ENCODE measurements at places on chromosomes 1 and 21.

GRCh38 chr1:164695956-164696665, 137.1 kb downstream of the PBX1 start:
- DNase-seq, result no peak

DNA sequence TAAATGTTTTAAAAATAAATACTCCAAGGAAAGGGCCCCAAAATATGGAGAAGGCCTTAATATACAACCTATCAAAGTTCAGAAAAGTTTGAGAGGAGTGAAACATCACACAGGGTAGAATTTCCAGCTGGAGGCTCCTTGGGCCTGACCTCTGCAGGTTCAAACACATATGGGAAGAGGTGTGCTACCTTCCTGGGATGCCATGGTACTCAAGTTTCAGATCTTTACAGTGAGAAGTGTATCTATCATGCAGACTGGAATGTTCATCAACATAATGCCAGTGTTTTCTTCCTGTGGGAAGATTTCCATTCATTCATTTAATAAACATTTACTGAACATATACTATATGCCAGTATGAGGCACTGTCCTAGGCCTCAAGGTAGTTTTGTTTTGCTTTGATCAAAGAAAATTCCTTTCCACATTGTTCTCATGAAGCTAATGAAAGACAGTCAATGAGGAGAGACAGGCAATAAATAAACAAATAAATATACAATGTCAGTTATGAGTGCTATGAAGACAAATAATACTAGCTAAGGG, 14.6 kb upstream of the ADAR start:
- DNase-seq, result no peak

GRCh38 chr21:31752352-31752751, 20.4 kb upstream of the SCAF4 start:
- DNase-seq, result no peak

- DNase-seq, result no peak
Measured at GRCh38 chr1:186236921-186237320, 138.1 kb downstream of the TPR start.

- no peak for DNase-seq
Measured at GRCh38 chr1:6357243-6357936, 36.2 kb downstream of the ACOT7 start.

DNA sequence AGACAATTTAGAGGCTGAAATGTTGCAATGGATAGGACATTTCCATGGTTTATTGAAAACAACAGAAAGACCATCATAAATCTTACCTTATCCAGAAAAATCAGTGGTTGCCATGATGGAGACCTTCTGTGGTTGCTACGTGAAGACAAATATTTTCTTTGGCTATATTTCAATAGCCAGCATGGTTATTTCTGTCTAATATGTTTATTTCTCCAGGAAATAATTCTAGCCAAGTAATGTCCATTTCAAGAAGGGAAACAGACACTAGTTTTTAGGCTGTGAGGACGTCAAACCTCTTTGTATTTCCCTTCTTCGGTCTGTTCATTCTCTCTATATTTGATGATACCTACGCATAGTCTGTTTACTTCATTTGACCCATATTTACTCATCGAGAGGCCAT, 49.2 kb upstream of the NFASC start:
- DNase-seq, result no peak

GRCh38 chr1:206114692-206115640, 2.2 kb downstream of the AVPR1B start:
- DNase-seq, result no peak

GRCh38 chr1:183642166-183642565, 6.6 kb upstream of the ARPC5 start:
- DNase-seq, result no peak

GRCh38 chr1:6212193-6212959, 6.5 kb downstream of the RNF207 start:
- DNase-seq, result no peak

- DNase-seq, result no peak
Measured at GRCh38 chr1:37265156-37265555, 209.2 kb upstream of the ZC3H12A start.

GRCh38 chr21:42683371-42684108, 30.1 kb downstream of the PDE9A start:
- no peak for DNase-seq

DNA sequence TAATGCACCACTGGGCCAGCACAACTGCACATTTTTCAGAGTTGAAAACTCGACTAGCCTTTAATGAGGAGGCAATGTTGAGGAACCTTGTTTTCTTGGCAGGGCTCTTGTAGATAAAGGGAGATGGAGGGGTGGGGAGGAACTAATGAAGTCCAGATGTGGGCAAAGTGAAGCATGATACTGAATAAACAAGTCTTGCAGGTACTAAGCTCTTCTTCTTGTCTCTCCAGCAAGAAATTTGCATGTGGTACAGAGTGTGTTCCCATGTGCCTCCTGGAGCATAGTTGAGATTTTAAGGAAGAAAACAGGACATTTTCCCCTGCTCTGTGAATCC, 47.0 kb downstream of the PLPP3 start:
- DNase-seq, result no peak

DNA sequence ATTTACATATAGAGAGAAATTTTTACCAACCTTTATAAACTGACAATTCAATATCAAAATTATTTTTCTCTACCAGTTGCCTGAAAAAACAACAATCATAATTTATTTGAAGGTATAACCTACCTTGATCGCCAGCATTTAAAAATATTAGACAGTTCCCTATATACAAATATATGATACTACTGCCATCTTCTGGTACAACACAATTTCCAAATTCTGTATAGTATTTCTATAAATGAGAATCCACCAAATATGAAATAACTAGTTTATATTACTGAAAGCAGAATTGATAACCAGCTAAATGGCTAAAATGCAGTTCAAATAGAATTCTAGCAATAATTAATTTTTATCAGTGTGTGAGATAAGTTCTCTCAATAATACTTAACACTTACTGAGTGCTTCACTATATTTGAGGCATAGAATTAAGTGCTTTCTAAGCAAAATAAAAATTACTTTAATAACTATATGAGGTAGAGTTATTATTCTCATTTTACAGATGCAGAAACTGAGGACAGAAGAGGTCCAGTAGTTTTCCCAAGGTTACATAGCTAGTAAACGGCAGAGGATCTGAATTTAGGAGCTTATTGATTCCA, 75.6 kb downstream of the PIGK start:
- DNase-seq, result peak; percentile 19

DNA sequence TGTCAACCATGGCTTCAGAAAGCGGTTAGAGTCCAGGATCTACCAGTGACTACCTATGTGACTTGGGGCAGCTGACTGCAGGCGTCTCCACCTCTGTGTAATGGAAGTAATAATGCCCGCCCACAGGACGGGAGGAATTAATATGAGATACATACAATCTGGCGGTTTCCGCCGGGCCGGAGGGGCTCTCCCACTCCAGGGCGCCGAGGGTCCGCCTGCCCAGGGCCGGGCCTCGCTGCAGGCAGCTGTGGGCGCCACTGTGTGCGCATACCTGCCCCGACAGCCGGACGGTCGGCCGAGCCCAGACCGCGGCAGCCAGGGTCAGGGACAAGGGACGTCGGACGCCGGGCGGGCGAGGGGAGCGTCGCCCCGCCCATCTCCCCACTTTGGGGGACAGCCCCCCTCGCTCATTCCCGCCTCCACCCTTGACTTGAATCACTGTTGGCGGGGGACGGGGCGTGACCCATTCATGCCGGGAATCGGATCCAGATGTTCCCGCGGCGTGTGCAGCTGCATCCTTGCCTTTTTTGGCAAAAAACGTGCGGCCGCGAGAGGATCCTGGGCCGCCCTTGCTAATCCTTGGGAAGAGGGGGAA, 6.0 kb upstream of the SF3A3 start:
- DNase-seq, result no peak

DNA sequence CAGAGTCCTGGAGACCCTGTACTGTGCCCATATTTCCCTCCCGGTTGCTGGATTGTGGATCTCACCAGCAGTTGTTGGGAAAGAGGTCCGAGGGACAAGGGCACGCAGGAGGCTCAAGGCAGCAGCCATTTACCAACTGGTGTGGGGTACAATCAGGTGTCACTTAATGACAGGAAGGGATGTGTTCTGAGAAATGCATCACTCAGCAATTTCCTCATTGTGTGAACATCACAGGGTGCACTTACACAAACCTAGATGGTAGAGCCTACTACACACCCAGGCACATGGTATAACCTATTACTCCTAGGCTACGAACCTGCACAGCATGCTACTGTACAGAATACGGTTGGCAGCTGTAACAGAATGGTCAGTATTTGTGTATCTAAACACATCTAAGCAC, 20.7 kb downstream of the SLC44A3 start:
- DNase-seq, result no peak

DNA sequence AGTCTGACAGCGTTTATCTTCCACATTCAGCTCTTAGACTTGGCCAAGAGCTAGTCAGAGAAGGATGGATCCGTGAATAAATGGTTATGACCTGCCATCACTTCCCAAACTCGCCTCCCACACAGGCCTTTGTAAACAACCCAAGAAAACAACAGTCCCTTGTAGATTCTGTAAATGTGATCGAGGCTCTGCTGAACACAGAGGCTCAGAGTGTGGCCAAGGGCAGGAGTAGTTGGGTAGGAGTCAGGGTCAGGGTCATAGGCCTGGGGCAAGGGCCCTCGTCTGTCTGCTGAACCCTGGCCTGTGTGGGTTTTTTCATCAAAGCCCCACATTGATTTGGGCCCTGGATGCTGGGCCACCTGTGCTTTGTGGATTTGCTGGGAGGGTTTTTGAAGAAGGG, 32.7 kb downstream of the NCMAP start:
- DNase-seq, result no peak

- DNase-seq, result no peak
Measured at GRCh38 chr1:239858529-239858928, 233.2 kb upstream of the FMN2 start.

- no peak for DNase-seq
Measured at GRCh38 chr21:41318218-41318617, 1.6 kb downstream of the FAM3B start.

GRCh38 chr1:116911779-116912469, 2.2 kb downstream of the PTGFRN start:
- DNase-seq, result no peak

- no peak for DNase-seq
Measured at GRCh38 chr1:182069028-182069466, 7.5 kb upstream of the ZNF648 start.

GRCh38 chr1:235907187-235907896, 40.6 kb upstream of the LYST start:
- DNase-seq, result no peak

DNA sequence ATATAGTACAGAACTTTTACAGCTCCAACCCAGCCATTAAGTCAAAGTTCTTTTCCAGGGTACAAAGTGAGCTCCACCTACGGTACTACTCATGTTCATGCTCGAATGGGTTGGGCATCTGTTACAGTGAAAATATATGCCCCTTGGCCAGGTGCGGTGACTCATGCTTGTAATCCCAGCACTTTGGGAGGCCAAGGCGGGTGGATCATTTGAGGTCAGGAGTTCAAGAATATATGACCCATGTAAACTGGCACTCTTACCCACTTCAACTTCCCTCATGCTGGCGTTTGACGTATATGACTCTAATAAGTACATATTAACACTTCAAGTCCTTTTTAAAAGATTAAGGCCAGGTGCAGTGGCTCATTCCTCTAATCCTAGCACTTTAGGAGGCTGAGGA, 71.3 kb upstream of the PKN2 start:
- no peak for DNase-seq

- DNase-seq, result no peak
Measured at GRCh38 chr1:2318314-2319278, 72.8 kb downstream of the MORN1 start.

DNA sequence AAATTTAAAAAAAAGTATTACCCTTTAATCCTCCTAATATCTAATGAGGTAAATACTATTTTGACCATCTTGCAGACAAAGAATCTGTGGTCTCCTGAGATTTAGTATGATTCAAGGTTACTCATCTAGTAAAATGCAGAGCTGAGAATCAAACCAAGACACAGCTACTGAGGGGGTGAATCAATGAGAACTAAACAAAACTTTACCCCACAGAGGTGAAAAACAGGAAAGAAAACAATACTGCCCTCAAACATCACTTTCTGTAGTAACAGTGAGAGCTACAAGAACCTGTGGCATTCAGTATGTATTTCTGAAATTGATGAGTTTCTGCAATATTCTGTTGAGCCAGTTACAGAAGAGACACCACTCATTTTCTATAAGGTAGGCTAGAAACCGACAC, 85.1 kb downstream of the JAK1 start:
- no peak for DNase-seq

DNA sequence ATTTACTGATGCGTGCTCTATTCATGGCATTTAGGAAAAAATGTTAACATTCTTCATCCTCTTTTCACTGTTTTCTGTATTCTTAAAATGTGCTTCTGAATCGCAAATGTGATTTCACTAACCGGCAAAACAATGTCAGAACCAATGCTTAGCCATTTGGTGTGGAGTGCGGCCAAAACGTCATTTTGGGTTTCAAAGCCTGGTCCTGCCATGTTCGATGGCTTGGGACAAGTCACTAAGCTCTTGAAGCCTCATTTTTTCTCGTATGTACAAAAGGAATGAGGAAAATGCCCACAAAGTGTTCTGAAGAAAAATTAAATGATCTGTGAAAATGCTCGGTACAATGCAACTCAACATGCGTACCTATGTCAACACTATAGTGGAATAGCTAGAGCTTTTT, 175.3 kb downstream of the APP start:
- no peak for DNase-seq

- DNase-seq, result no peak
Measured at GRCh38 chr1:90899263-90899662, 122.6 kb downstream of the ZNF644 start.

DNA sequence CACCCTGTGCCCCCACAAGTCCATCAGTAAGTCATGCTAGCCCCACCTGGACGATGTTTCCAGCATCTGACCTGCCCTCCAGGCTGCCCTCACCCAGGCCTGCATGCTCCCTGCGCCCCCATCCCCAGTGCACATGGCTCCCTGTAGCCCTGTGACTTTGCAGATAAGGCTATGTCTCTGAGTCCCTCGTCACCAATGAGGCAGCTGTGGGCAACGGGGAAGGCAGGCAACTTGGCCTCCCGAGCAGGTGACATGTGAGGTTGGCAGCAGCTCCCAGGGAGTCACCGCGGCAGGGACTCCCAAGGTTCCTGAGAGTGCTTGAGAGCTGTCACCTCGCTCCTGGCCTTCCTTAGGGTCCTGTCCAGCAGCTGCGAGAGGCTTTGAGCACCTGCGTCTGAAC, 32.4 kb upstream of the AGPAT3 start:
- no peak for DNase-seq

GRCh38 chr1:200437556-200438203, 27.8 kb upstream of the ZNF281 start:
- peak; percentile 18 for DNase-seq

DNA sequence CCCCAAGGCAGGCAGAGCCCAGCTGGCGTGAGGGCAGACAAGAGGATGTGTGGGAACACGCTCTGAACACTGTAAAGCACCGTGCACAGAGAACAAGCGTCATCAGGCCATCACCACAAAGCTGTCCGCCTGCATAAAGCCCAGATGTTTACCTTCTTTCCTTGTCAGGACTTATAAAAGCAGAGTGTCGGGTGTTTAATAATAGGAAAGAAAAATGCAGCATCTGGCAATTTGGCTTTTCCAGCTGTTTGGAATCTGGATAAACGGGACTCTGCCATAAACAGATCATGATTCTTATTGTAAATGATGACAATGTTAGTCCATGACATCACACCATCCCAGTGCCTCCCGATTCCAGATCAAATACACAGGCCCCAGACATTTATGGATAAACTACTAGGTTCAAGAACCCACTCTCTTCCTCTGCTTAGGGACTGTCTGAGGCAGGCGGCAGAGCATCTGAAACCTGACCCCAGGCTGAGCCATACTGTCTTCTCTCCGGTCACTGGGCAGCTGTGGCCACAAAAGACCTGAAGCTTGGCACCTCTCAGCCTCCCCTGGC, 4.2 kb downstream of the GLIS1 start:
- DNase-seq, result no peak

GRCh38 chr1:175369696-175370095, 177.1 kb upstream of the KIAA0040 start:
- no peak for DNase-seq

Measured in CD4-positive, alpha-beta T cell treated with Interleukin-12 subunit alpha and Interleukin-12 subunit beta, for 1 hour (primary cell).